ENCODE measurements at places on chromosomes 5 and 9.

DNA sequence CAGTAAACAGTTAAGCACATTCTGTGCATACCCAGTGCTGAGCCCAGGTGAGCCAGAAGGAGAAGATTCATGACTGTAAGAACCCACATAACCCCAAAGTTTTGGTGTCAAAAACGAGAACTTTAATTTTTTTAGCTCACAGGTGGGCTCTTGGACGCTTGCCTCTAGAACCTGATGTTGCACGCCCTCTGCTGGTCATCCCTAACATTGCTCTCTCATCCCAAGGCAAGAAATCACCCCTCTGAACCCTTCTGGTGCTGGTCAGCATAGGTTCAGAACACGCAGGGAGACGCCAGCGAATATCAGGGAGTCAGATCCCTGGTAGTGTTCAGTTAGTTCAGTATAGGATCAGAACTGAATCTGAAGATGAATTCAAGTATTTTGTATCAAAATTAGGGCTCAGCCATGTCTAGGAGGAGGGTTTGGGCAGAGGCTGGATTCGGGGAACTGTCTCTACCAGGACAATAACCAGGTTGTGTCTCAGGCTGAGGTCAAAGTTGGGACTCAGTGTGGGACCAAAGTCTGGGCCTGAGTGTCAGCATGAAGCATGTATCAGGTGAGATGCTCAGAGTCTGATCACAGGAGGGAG is 4.1 kb upstream of the DNAJB5 start:
- no peak for DNase-seq

DNA sequence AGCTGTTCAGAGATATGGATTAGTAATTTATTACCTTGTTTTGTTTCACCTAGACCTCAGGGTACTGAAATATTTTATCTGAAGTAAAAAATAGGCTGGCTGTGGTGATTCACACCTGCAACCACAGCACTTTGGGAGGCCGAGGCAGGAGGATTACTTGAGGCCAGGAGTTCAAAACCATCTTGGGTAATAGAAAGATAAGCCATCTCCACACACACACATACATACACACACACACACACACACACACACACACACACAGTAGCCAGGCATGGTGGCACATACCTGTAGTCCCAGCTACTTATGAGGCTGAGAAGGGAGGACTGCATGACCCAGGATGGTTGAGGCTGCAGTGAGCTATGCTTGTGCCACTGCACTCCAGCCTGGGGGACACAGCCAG is 3.7 kb downstream of the ANXA2R start:
- no peak for DNase-seq

DNA sequence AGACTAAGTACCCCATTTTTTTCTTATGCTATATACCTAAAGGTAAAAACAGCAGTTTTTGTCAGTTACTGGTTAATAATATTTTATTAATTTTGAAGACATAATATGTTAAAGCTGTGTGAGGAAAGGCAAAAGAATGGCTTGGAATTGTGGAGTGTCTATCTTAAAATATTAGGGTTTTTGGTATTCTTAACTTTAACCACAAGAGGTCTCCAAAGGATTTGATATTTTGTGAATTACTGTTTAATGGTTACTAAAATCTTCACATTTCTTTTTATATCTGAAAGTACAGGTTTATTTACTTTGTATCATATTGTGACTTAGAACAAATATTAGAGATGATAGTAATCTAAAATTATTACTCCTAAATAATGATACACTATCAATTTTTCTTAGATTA is 32.0 kb upstream of the DHFR start:
- no peak for DNase-seq

DNA sequence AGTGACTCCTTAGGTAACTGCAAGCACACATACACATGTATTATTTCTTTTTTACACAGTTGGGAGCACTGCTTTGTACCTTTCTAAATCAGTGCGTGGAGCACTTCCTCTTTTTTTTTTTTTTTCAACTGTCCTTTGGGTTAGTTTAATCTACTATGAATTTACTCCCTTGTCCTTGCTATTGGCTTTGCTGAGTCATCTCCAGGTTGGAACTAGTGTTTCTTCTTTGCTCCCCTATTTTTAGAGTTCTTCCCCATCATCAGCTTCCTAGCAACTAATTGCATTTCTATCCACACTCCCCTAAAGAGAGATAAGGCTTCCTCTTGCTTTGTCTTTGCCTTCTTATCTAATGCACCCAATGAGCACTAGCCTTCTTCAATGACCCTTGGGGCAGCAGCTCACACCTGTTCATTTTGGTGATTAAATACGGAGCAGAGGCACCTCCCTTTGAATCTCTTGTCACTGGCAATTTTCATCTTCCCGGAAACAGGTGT is 24.3 kb downstream of the S100Z start:
- DNase-seq: no peak

All from KG1 (cell line).